Cortex of kidney (tissue), 1 donor: ENCODE measurements at places on chromosomes 5 and 9.

DNA sequence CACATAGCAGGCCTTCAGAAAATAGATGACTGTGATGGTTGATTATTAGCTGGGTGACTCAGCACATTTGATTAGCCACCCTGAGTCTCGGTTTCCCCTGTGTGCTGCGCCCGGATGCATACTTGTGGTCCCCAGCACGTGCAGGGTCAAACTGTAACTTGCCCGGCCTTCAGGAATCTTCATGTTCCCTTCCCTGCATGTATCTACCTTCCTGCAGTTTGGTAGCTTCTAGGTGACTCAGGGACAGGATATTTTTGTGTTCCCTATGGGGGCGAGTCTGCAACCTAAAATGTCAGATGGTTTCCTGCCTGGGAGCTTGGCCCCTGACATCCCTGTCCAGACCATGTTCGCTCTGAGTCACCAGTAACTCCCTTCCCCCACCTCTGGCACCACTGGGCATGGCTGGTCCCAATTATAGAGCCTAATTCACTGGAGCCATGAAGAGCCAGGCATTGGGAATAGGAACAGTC is 13.2 kb downstream of the PTGS1 start:
- DNase-seq: no peak

DNA sequence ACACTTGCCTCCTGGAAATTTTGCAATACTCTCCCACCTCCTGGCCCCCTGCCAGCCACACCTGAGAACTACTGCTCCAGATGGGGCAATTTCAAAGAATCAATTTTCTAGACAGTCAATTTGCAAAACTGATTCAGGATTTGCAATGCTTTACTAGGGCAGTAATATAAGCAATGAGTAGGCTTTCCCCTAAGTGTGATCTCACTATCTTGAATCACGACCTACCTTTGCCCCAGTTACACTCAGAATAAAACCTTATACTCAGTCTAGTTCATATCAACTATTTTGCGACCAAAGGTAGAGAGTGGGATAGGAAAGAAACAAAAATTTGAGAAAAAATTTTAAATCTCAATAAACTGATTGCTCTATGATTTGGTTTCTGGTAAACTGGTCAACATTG is 54.4 kb downstream of the DROSHA start:
- DNase-seq: no peak

DNA sequence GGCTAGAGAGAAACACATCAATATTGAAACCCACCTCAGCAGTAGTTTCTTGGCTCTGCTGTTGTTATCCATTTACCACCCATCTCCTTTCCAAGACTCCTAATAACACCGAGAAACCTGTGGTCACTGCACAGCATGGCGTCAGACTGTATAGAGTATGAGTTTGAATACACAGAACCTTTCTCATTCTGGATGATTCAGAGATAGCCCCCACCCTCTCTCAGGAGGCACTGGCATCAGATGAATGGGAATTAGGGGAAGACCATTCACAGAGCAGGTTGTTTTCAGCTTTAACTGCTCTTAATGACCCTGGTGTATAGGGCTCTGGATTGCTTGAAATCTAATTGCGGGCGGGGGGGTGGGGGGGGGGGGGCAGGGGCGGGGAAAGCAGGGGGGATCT is 86.7 kb downstream of the GPR21 start:
- no peak for DNase-seq

DNA sequence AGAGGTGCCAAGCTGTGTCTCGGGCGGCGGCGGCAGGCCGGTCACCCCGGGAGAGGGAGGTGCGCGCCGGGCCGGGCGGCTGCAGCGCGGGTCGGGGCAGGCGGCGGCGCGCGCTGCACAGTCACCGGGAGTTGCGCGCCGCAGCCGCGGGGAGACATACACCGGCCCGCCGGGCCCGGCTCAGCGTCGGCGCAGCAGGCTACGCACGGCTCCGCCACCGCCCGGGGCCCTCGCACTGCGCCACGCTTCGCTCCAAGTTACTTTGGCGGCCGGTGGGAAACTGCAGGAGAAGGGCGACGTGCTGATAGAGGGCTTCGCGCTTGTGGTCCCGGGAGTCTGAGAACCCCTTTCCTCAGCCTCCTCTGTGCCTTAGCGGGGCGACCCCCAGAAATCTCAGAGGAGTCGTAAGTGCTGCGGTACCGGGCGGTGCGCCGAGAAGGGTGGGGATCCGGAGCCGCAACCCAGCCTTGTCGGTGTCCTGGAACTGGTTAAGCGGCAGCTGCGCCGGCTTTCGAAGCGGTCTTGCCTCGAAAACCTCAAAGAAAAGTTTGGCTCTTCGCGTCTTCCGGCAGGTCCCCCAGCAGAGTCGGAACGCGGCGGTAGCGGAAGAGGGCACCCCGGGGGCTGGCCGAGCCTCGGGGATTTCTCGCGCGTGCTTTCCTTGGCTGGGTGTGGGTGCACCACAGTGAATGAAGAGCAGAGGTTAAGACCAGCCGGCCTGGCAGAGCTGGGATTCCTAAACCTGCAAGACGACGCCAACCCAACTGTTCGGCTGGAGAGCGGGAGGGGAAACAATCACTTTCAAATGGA is at the start of gene EFNA5:
TSS of gene EFNA5 (minus strand) at position 6 of the 810 bp plus-strand sequence.
- DNase-seq: no peak

GRCh38 chr5:40041452-40041851 is 616.7 kb upstream of the DAB2 start:
- DNase-seq: no peak

DNA sequence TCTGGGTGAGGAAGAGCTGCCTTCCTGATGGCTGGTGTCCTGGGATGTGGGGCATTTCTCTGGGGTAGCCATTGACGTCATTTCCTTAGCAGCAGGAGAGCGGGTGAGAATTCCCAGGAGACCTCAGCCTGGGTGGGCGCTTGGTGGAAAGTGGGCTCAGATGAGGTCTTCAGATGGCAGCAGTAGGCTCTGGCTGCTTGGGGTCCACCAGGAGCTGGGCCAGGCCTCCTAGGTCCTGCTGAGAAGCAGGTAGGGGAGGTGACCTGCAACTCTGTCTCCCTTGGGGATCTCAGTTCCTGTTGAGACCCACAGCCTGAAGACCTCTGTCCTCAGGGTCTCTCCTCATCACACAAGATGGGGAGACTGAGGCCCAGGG is 31.5 kb downstream of the FAM163B start:
- no peak for DNase-seq

DNA sequence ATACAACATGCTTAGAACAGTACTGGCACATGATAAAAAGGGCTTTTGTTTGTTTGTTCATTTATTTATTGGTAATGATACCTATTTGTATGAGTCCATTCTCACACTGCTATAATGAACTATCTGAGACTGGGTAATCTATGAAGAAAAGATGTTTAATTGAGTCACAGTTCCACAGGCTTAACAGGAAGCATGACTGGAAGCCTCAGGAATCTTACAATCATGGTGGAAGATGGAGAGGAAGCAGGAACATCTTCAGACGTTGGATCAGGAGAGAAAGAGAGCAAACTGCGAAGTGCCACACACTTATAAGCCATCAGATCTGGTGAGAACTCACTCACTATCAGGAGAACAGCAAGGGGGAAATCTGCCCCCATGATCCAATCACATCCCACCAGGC is 847.7 kb downstream of the CDH18 start:
- DNase-seq: no peak

GRCh38 chr9:100170556-100170955 is 71.5 kb downstream of the INVS start:
- DNase-seq: no peak

- DNase-seq: no peak
Observed at GRCh38 chr9:135888126-135888765, 19.1 kb downstream of the CAMSAP1 start.

DNA sequence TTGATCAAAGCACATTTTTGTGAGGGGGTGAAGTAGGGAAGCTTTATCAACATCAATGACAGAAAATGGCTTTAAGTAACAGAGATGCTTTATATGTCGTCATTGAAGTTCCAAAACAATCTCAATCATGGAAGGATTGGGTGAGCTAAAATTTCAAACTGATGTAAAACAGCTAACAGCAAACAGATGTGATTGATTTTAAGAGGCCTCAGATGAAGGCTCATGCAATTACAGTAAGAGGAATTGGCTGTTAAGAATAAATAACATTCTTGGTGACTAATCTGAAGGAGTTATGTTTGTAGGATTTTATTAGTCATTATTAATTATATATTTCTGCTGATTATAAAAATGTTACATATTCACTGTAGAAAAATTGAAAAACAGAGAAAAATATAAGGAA is 63.5 kb upstream of the PUM3 start:
- no peak for DNase-seq
